ENCODE measurements at places on chromosomes 5 and 9.

GRCh38 chr9:123620239-123620638 is 264.2 kb downstream of the CRB2 start:
- DNase-seq, result no peak

- no peak for DNase-seq
Measured at GRCh38 chr5:144684899-144685298, 514.2 kb downstream of the KCTD16 start.

GRCh38 chr9:14343261-14344031 is 29.5 kb upstream of the NFIB start:
- DNase-seq, result no peak

DNA sequence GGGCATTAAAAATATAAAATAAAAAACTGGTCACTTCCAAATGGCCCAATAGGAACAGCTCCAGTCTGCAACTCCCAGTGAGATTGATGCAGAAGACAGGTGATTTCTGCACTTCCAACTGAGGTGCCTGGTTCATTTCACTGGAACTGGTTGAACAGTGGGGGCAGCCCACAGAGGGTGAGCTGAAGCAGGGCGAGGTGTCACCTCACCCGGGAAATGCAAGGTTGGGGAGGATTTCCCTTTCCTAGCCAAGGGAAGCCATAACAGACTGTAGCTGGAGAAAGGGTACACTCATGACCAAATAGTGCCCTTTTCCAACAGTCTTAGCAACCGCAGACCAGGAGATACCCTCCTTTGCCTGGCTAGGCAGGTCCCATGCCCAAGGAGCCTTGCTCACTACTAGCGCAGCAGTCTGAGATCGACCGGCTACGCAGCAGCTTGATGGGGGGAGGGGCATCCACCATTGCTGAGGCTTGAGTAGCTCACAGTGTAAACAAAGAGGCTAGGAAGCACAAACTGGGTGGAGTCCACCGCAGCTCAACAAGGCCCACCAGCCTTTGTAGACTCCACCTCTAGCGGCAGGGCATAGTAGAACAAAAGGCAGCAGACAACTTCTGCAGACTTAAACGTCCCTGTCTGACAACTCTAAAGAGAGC is 12.7 kb downstream of the RLN1 start:
- DNase-seq, result no peak

DNA sequence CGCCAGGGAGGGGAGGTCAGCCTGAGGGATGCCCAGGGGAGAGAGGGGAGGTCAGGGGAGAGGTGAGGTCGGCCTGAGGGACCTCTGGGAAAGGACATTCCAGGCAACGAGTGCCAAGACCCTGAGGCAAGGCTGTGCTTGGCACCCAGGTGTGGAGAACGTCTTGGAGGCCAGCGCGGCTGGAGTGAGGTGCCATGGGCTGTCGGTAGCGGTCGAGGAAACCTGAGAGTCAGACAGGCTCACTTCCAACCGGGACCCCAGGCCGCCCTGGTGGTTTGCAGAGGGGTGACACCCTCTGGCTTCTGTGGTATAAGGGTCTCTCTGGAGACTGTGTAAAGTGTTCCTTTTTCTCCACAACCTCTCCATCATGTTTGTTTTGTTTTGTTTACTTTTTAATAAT is 82.9 kb downstream of the CACNA1B start:
- DNase-seq, result no peak

DNA sequence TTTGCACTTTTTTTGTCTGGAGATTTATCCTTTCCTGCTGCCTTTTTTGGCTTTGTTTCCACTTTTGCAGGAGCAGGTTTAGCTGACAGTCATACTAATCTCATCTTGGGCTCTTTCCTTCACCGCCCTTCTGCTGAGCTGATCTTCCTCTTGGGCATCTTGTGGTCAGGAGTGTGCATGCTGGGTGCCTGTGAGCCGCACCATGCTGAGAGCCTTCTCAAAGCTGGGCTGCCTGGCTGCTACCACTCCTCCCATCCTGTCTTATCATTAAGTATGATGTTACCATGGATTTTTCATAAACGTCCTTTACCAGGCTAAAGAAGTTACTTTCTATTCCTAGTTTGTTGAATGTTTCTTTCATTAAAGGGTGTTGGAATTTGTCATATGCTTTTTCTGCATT is 49.5 kb upstream of the MCCC2 start:
- no peak for DNase-seq

- no peak for DNase-seq
Measured at GRCh38 chr9:122261469-122261881, 3.2 kb downstream of the RBM18 start.

Measured in stimulated activated CD4-positive, alpha-beta T cell treated with anti-CD3 and anti-CD28 coated beads, Interleukin-1b, Interleukin-23, amount 100 ng/mL, for 48 hours (primary cell).